SW 1271 (cell line): ENCODE measurements at places on chromosomes 3 and 15.

DNA sequence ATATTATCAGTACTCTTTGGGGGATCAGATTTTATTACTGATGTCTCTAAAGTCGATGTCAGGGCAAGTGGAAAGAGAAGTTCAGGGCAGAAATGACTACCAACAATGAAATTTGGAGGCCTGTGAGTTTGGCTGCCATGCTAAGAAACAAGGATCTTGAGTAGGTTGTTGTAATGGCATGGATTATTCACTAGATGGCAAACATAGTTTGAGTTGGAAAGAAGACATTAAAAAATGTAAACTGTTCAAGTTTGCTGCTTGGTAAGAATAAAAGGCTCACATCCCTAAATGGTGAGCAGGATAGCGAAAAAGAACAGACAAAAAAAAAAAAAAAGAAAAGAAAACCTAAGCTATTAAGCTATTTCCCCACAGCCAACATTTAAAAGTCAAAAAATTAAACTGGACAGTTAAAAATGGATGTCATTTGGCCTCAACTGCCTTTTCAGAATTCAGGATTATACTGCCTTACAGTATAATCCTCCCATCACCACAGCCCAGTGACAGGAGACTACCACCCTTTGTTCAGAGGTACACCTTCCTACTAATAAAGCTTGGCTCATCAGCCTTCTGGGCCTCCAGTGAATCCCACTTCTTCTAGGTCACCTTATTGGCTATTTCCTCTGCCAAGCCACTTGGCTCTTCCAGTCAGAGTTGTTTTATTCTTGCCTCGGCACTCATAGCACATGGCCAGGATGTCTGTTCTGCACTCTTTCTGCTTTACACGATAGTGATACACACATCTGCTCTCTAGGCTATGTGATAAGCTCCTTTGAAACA is 163.7 kb downstream of the PLD1 start:
- peak; percentile 13 for DNase-seq

GRCh38 chr15:88454236-88454635 is 13.0 kb downstream of the MRPL46 start:
- DNase-seq = no peak

GRCh38 chr3:48595075-48595525 is at the start of gene COL7A1:
Gene COL7A1 (minus strand): TSS chr3:48595329. CDS start chr3:48595159, 170 bp downstream.
- DNase-seq = no peak

- DNase-seq = peak; percentile 42
Observed at GRCh38 chr3:5197022-5197421, 9.5 kb downstream of the EDEM1 start.
